H4 (cell line): ENCODE measurements at places on chromosomes 2 and 18. TPM values are rescaled to one million over a fixed set of nuclear protein-coding genes. Genes with fewer than 3 reads are reported as not detected.

DNA sequence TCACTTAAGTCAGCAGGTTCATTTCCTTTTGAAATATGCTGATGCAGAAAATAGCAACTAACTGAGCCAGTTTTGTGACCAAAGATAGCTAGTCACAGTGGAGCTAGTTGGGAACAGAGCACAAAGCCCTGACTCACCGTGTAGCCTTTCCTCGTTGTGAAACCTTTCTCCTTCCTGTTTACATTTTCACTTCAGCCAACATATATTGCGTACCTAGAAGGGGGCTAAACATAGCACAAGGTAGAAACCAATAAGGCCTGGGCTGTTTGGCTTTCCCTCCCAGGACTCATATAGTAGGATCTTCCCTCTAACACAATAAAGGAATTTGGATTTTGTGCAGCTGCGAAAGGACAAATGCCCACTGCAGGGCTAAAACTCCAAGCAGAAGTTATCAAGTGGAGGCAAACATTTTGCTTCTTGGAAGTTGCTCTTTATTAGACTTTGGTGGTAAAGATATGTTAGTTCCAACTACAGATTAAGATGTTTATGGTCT lies 24.5 kb upstream of the LPIN2 start:
- DNase-seq: peak; percentile 94

- DNase-seq: no peak
These were observed 262.9 kb downstream of the AFF3 start for GRCh38 chr2:99879481-99879880.

MOGAT1 gene
- not detected in 2 replicates for total RNA-seq

TXNDC2 gene
- 0.29 and 0.55 TPM in 2 replicates for total RNA-seq

ITPRIPL1 gene
- total RNA-seq: not detected in 2 replicates

PLCL1 gene
- total RNA-seq: 0.19 and 0.31 TPM in 2 replicates

GRCh38 chr2:97664636-97664970 lies 759 bp upstream of the ACTR1B start:
- DNase-seq: no peak

G6PC2 gene
- total RNA-seq: not detected in 2 replicates

ARPC2 gene
- 264 and 290 TPM in 2 replicates for total RNA-seq

GRCh38 chr2:72889991-72890390 lies 2.8 kb downstream of the SPR start:
- DNase-seq: no peak

DNA sequence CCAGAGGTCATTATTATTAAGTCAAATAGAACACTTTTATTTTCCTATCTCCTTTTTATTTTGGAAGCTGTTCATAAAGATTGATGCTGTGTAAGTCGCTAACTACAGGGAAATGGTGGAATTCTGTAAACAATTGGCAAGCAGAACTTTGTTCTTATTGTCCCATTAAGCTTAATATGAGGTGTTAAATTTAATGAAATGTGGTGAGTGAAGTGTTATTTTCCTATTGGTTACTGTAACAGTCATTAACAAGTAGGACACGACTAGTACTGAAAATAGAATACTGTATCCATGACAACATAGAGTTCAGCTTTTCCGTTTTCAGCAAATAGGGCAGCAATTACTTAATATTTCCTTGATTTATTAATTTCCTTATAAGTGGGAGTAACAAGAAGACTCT lies 279.1 kb upstream of the ZEB2 start:
- DNase-seq: no peak
